ENCODE measurements at places on chromosomes 7 and 10. TPM values are rescaled to one million over a fixed set of nuclear protein-coding genes. Genes with fewer than 3 reads are reported as not detected.

GRCh38 chr7:85275204-85275603 lies 88.3 kb upstream of the SEMA3D start:
- DNase-seq, result no peak

- peak; percentile 8 for DNase-seq
Measured at GRCh38 chr7:110119883-110120581, 970.9 kb upstream of the LRRN3 start.

GCK gene
- total RNA-seq, result 1.7 TPM

UCN3 gene
- not detected for total RNA-seq

GRCh38 chr10:17120694-17121093 lies 8.9 kb downstream of the CUBN start:
- DNase-seq, result no peak

GRCh38 chr10:73017955-73018480 lies 63.4 kb upstream of the PLA2G12B start:
- DNase-seq, result peak; percentile 30

DNA sequence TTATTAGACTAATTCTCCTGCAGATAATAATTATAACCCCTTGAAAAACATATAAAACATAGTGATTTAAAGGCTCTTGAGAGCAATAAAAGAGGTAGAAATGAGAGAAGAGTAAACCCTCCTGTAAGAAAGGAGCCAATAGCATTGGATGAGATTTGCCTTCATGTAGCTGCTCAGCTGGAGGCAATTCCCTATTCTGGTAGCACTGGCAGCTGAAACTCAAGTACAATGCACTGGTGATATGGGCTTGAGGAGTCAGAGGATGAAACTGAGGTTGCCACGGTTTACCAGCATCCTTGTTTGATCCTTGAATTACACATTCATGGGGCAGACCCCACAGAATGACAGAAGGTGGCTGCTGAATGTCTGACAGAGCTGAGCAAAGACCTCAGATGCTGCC lies 76.4 kb downstream of the CTTNBP2 start:
- DNase-seq, result no peak

DNA sequence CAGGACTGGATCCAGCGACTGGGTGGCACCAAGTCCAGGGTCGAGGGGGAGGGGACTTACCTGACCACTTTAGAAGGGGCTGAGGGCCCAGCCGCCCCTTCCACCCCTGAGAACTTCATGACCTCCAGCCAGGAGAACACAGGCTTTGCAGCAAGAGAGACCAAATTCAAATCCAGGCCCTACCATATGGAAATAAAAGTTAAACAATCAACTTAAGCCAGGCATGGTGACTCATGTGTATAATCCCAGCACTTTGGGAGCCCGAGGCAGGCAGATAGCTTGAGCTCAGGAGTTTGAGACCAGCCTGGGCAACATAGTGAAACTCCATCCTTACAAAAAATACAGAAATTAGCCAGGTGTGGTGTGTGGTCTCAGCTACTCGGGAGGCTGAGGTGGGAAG lies 61.9 kb downstream of the COL13A1 start:
- peak; percentile 47 for DNase-seq

LRIT1 gene
- not detected for total RNA-seq

GRCh38 chr10:70596110-70596798 lies 6.3 kb downstream of the PRF1 start:
- DNase-seq, result no peak

NRAP gene
- not detected for total RNA-seq

DNA sequence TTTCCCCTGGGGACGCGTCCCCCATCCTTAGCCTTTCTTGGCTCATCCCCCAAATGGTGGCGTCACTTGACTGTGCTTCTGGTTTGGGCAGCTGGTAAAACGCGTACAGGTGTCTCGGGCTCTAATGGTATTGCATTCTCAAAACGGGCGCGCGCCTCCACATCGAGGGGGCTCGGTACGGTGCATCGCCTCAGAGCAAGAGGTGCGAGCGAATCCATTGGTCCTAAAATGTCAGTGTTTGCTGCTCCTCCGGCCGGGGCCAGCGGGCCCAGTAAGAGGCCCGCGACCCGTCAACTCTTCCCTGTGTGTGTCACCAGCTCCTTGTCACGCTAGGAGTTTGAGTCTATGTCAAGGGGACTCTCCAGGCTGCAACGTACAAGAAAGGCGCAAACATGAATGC lies 90.6 kb upstream of the SH2B2 start:
- DNase-seq, result no peak

STYXL1 gene
- 49.0 TPM for total RNA-seq

DNA sequence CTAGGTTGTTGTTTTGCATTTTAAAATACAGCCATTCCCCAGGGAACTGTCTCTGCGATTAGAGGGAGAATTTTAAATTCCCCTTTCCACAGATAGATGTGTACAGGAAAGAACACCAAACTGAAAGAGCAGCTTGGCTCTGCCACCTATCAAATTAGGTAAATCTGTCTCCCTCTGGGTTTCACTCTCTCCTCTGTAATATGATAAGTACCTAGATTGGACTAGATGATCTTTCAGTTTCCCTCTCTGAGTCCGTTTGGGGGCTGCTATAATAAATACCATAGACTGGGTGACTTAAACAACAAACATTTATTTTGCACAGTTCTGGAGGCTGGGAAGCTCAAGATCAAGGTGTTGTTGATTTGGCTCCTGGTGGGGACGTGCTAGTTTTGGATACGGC lies 186.0 kb downstream of the KIF20B start:
- DNase-seq, result no peak

DNA sequence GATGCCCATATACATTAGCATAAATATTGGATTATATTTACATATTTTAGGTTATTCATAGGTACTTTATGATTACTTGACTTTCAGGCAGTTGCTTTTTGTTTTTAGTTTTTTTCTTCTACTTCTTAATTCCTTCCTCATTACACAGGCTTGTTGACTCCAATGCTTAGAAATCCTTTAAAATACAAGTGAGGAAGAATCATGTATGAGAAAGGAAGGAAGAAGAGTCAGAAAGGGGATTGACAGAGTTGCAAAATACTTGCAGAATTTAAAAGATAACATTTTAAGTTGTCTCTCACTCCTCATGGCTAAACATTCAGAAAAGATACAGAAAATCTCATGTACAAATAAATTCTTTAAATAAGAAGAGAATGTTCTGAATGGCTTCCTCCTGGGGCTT lies 61.9 kb downstream of the ATXN7L1 start:
- DNase-seq, result no peak

HOXA6 gene
- 3.6 TPM for total RNA-seq

SAP25 gene
- not detected for total RNA-seq

GRCh38 chr7:45157653-45158401 lies at the start of gene RAMP3:
RAMP3 (plus strand) TSS chr7:45157791; CDS start chr7:45157829, 38 bp downstream.
- DNase-seq, result no peak
